ENCODE measurements at places on chromosomes 5 and 9. TPM values are rescaled to one million over a fixed set of nuclear protein-coding genes. Genes with fewer than 3 reads are reported as not detected.

Gene MYMK
- not detected for total RNA-seq

Gene TMOD1
- 0.16 TPM for total RNA-seq

Gene CEP78
- 3.4 TPM for total RNA-seq

Gene UBE2QL1
- under 0.01 TPM for total RNA-seq

Gene LHX3
- total RNA-seq, result not detected

Gene ADAMTSL2
- under 0.01 TPM for total RNA-seq

Gene TRMO
- total RNA-seq, result 17.9 TPM

Gene TRIM7
- total RNA-seq, result 3.0 TPM

Gene TMEM232
- total RNA-seq, result 6.3 TPM

Gene CBY3
- total RNA-seq, result 0.16 TPM

Gene PCDHGC3
- total RNA-seq, result 55.5 TPM

Gene SOHLH1
- total RNA-seq, result not detected

Gene SLC22A4
- total RNA-seq, result 4.4 TPM

Gene SEMA4D
- total RNA-seq, result 0.09 TPM

Gene SPATA31E1
- not detected for total RNA-seq

Gene PARP8
- total RNA-seq, result 8.0 TPM

Gene PAPPA
- 23.4 TPM for total RNA-seq

Gene SLC6A18
- total RNA-seq, result not detected

Measured in bronchial smooth muscle cell (primary cell).